ENCODE measurements at places on chromosomes 16 and 17.

DNA sequence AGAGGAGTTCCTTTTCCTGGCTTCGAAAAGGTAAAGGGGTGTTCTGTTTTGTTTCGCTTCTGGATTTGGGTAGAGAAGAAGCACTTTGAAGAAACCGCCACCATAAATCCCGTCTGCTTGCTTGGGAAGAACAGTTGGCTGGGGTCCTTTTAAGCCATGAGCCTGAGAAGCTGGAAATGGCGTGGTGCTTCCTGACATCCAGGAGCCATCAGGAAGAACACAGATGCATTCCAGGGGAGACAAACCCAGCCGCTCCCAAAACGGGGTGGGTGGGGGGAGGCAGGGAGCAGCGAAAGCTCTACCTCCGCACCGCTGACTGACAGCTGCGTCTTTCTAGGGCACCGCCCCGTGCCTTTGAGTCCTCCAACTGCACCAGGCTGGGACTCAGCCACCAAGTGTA, 91.6 kb downstream of the ZDHHC7 start:
- DNase-seq, result no peak

DNA sequence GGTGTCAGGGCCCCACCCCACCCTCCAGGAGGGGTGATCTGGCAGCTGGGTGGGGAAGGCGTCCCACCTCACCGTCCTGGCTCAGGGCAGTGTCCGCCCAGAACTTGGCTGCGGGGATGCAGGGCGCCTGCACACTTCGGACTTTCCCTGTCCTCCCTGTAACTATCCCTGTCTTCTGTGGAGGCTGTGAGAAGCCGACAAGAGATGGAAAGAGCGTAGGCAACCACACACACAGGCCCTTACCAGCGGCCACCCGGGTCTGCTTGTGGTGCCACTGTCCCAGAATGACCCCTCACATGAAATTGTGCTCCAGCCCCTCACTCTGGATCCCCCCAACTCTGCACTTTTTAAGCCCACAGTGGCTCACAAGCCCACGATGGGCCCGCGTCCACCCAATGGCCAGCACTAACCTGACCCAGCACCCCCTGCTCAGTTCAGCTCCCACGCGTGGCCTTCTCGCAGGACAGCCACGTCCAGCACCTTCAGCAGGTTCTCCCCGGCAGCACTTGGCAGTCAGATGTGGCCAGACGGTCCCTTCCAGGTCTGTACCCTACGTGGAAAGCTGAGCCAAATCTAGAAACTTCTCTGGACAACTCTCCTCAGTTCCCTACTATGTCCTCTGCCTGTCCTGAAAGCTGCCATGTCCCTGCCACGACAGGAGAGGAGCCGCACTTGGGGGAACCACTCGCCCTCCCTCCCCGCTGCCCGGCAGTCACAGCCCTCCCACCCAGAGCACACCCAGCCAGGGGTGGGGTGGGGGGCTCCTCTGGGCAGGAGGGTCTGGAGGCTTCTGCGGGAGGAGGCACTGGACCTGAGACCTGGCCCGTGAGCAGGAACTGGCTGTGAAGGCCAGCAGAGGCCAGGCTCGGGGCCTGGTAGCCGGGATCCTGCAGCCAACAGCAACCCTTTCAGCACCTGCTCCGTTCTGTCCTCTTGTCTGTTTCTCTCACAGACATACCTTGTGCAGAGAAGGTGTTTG, 38.0 kb downstream of the PEMT start:
- no peak for DNase-seq

- peak; percentile 72 for DNase-seq
Observed at GRCh38 chr17:5706577-5707210, 122.4 kb upstream of the NLRP1 start.

GRCh38 chr17:75848523-75849278, 4.5 kb upstream of the UNC13D start:
- peak; percentile 66 for DNase-seq

- no peak for DNase-seq
Observed at GRCh38 chr16:17632667-17633066, 161.9 kb upstream of the XYLT1 start.

GRCh38 chr17:75819678-75820077, 24.5 kb downstream of the UNC13D start:
- DNase-seq, result no peak

DNA sequence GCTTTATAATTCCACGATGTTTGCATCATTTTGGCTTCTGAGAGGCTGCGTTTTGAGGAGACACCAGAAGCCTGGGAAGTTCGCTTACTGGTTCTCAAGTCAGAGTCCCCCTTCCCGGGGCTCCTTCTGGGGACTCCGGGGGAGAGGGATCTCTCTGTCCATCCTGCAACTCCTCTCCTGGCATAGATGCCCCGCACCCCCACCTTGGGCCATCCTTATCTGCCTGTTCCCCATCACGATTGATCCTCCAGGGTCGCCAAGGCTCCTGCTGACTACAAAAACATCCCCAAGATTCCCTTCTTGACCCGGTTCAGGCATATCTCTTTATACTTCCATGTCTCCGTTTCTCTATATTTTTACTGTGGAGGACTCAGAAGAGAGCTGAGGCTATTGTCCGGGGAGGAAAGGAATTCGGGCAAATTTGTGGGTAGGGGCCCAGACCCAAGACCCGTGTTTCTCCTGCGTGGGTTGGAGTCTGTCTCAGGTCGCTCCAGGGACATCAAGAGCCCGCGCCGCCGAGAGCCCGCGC, 18.4 kb upstream of the HOXB13 start:
- DNase-seq, result no peak

DNA sequence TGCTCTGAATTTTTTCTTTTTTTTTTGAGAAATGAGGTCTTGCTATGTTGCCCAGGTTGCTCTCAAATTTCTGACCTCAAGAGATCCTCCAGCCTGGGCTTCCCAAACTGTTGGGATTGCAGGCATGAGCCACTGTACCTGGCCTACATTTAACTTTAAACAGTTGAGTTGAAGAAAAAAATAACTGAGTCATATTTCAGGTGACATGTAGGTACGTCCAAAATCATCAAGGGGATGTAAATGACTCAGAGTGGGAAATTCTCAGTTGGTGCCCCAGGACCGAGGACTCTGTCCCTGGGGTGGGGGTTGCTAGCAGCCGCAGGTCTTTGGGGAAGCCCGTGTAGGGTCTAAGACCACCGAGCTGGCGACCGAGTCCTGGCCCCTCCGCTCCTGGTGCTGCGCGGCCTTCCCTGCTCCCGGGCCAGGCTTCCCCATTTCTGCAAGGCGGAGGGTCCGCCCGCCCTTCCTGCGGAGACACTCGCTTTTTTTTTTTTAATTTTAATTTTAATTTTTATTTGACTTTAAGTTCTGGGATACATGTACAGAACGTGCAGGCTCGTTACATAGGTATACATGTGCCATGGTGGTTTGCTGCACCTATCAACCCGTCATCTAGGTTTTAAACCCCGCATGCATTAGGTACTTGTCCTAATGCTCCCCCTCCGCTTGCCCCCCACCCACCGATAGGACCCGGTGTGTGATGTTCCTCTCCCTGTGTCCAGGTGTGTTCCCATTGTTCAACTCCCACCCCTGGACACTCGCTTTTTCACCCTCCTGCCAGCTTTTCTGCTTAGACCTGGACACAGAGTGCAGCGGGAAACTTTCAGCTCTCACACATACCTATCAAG, 12.7 kb upstream of the N4BP1 start:
- no peak for DNase-seq

DNA sequence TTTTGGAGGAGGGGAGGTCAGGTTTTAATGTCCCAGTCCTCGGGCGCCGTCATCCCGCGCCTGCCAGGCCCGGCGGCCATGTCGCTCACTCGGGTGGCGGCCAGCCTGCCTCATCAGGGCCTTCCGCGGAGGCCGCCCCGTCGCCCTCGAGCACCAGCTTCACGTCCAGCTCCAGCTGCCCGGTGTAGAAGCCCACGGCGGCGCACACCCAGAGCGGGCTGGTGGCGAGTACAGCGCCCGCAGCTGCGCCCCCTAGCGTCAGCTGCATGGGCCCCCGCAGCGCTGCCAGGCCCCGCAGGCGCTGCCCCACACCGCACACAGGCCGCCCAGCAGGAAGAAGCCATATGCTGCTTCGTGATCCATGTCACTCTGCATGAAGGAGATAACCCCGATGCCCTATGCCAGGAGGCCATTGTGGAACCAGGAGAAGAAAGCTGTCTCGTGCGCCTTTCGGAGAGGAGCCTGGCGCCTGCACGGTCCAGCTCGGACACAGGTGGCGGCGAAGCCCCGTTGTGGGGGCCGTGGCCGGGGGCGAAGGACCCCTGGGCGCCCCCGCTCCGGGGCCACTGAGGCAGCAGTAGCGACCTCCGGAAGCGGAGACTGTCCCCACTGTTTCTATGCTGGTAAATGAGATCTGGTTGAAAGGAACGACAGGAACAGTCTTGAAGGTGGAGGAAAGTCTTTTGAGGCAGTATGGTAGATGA, 9.6 kb downstream of the AP2B1 start:
- no peak for DNase-seq

- peak; percentile 28 for DNase-seq
Observed at GRCh38 chr16:84294531-84295142, at the start of gene WFDC1. WFDC1 (plus strand) TSS chr16:84294878; CDS start chr16:84294972, 94 bp downstream.

GRCh38 chr17:7046127-7046724, 2.3 kb upstream of the SLC16A11 start:
- DNase-seq, result peak; percentile 20

- DNase-seq, result no peak
Observed at GRCh38 chr17:77606146-77606864, 352.2 kb upstream of the TNRC6C start.

- no peak for DNase-seq
Observed at GRCh38 chr16:27786221-27786922, 236.4 kb downstream of the KATNIP start.

GRCh38 chr16:79158337-79158736, 442.2 kb downstream of the MAF start:
- DNase-seq, result no peak

DNA sequence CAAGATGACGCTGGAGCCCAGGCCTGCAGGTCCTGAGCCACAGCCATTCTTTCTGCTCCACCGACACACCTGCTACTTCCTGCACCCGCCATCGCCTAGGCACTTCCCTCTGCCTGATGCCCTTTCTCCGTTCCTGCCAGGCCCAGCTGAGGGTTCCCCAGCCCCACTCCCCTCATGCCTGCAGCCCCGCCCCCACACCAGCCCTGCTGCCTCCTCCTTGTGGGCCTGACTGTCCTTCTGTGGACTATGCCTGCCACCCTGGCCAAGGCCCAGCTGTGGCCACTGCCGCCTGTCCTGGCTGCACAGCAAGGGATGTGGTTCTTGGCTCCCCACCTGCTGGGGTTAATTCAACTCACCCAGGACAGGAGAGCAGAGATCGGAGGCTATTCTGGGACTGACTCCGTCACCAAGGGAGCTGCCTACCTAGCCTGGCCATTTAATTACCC, 7.5 kb downstream of the NATD1 start:
- no peak for DNase-seq

GRCh38 chr16:31347445-31347844, 7.5 kb upstream of the ITGAX start:
- DNase-seq, result no peak

DNA sequence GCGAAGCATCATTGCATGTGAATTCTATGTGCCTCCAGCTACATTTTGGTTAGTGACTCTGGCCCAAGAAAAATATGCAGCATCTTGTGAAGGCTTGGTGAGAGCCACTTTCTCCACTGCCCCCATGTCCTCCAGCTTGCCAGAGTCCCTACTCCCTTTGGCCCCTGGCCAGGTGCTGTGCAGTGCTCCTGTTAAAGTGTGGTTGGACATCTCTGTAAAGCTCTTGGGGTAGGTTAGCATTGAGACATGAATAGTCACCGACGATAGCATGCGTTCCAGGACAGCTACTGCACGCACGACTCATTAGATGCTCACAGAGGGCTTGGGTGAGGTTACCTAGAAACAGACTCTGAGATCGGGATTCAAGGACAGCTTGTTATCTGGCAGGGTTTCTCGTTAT, 48.6 kb downstream of the FOXL1 start:
- DNase-seq, result no peak

DNA sequence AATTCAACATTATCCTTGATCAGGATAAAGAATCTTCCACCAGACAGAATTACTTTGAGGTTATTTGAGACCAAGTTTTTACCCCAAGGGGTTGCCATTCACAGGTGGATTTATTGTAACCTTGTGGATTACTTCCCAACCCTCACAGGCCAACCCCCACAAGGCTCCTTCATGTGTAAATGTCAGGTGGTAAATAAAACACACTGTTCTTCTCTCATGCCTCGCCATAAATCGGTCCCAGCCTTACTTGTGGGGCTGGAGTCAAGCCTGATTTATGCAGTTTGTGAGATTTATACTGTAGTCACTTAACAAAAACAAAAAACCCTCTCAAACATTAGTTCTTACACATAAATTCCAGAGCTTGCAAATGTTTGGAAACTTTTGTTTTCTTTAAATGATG, 98.6 kb upstream of the IRX3 start:
- no peak for DNase-seq

GRCh38 chr17:58310511-58311428, 17.8 kb downstream of the TSPOAP1 start:
- DNase-seq, result no peak

GRCh38 chr17:58283674-58284612, 3.2 kb upstream of the MPO start:
- DNase-seq, result no peak

DNA sequence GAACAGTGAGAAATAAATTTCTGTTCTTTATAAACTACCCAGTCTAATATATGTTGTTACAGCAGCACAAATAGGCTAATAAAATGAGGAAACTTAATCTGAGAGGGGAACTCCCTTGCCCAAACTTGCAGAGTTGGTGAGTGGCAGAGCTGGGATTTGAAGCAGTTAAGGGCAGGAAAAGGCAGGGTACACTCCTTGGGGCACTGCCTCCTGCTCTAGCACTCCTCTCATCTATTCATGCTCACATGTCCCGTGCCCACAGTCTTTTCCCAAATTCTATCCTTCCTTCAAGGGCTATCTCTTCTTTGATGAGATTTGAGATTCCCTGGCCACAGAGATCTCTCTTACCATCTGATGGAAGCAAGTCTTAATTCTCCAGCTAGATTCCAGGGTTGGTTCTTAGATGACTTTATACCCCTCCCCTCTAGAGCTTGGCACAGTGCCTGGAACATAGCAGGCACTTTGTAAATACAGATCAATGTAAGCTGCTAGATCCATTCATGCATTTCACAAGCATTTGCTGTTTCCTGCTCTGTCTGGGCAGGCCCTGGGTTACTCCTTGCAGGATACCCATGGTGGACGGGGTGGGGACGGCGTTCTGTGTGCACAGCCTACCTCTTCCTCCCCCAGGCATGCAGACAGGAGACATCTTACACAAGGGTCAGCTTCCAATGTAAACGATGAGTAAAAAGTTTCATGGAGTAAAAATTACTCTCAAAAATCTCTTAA, 39.2 kb upstream of the ABCC12 start:
- no peak for DNase-seq
